GM12878 (cell line): ENCODE measurements at places on chromosomes 13 and 19.

DNA sequence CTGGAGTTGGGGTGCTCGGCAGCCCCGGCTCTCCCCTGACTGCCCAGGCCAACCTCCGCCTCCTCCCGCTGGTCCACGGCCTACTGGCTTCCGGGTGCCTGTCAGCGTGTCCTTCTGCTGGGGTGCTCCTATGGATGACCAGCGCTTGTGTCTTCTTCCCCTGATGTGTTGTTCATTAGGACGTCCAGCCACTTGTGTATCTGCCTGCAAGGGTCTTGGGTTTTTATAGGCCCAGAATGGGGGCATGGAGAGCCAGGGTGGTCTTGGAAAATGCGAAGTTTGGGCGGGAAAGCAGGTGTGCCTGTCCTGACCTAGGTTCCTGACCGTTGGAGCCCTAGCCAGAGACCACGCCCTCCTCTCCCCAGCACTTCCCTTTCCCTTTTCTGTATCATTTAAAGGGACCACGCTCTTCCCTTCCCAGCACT is 139.8 kb downstream of the SLITRK5 start:
- no peak for DNase-seq

GRCh38 chr13:65595916-65596315 is 1634.2 kb downstream of the PCDH9 start:
- DNase-seq, result no peak

- no peak for DNase-seq
These were observed 700 bp downstream of the ZNF816 start for GRCh38 chr19:52961981-52962380.

- DNase-seq, result no peak
These were observed 22.6 kb downstream of the KDM4B start for GRCh38 chr19:4991538-4991937.

GRCh38 chr13:112900226-112900600 is 68.8 kb upstream of the MCF2L start:
- DNase-seq, result no peak

DNA sequence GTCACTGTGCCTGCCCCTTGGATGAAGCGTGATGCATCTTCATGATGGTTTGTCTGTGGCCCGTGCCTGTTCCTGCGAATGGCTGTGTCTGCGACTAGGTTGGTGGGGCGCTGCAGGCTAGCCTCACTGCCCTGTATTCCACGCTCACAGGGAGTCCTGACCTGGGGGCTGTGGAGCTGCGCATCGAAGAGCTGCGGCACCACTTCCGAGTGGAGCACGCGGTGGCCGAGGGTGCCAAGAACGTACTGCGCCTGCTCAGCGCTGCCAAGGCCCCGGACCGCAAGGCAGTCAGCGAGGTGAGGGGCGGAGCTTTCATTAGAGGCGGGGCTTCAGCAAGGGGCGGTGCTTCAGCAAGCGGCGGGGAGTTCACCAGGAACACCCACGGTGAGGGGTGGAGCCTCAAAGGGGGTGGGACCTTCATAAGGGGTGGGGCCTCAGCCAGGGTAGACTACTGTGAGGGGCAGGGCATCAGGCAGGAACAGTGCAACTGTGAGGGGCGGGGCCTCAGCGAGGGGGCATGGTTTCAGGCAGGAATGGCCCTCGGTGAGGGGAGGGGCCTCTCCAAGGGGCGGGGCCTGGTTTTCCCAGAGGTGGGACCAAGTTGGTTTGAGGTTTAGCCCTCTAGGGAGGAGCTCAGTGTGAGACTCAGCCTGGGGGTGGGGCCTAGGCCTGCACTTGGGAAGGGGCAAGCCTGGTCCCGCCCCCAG is 17.2 kb downstream of the PKN1 start:
- DNase-seq, result no peak
